ENCODE measurements at places on chromosomes 1 and 21.

DNA sequence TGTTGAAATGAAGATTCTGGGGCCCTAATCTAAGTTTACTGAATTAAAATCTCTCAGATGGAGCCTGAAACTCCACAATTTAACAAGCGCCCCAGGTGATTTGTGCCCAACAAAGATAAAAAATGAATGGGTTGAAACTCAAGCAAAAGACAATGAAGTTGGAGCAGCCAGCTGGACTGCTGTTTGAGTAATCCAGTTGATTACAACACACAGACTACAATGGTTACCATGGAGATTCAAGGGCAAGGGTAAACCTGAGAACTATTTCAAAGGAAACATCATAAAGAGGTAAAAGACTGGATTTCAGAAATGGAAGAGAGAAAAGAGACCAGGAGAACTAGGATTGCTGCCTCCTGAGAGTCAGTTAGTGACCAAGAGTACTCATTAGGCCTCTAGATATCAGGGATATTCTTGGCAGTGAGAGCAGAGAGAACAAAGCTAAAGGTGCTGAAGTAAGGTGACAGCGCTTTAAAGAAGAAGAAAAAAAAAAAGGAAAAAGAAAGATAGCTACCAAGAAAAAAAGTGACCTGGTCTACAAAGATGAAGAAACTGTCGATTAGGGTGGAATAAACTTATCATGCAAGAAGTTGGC, 44.5 kb downstream of the LRRC53 start:
- DNase-seq = no peak

- no peak for DNase-seq
Observed at GRCh38 chr1:174153085-174153824, 6.1 kb upstream of the RABGAP1L start.

DNA sequence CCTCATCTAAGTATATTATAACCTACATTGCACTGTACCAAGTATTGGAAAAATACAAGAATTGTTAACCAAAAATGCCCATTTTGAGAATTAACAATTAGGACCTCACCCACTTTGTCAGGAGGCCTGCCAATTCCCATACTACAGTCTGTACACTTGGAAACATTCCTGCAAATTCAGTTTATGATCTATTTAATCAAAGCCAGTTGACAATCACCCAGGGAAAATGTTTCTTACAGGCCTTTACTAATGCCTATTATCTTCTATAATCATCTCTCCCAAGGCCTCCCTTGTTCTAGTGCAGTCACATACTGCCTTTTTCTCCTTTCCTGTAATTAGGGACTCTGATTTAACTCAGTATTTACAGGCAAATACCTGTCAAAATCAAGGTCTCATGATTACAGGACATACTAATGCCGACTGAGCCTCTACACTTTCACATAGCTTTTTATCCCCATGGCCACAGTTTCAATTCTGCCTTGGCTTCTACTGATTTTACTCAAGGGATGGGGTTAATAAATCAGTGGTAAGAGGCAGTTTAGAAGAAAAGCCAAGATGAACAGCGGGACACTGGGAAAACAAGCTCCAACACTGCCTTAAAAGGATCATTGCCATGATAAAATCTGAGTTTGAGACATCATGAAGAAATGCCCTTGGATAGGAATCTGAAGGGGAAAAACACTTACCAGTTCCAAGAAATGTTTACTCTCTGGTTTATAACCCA, 338.7 kb downstream of the VAV3 start:
- DNase-seq = no peak

DNA sequence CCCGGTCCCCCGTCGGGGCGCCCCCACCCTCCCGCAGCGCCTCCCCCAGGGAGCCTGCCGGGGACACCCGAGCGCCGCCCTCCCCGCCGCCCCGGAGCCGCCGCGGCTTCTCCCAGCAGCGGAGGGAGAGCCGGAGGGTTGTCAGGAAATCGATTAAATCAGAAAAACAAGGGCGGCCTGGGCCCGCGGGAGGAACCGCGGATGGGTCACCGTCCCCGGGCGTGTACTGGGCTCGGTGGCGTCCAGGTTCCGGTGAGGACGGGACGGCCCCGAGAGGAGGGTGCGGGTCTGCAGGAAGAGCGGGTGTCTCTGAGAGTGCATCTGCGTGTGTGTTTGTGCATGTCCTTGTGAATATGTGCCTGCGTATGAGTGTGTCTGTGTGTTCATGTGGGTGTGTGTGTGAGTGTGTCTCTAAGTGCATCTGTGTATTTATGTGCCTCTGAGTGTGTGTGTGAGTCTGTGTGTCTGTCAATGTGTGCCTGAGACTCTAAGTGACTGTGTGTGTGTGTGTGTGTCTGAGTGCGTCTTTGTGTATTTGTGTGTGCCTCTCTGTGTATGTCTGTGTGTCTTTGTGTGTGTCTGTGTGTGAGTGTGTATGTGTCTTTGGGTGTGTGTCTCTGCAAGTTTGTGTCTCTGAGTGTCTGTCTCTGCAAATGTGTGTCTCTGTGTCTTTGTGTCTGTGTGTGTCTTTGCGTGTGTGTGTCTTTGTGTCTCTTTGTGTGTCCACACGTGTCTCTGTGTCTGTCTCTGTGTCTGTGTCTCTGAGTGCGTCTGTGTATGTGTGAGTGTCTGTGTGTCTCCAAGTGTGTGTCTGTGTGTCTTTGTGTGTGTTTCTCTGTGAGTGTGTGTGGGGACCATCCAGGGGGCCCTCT, 1.1 kb downstream of the SPSB1 start:
- no peak for DNase-seq

DNA sequence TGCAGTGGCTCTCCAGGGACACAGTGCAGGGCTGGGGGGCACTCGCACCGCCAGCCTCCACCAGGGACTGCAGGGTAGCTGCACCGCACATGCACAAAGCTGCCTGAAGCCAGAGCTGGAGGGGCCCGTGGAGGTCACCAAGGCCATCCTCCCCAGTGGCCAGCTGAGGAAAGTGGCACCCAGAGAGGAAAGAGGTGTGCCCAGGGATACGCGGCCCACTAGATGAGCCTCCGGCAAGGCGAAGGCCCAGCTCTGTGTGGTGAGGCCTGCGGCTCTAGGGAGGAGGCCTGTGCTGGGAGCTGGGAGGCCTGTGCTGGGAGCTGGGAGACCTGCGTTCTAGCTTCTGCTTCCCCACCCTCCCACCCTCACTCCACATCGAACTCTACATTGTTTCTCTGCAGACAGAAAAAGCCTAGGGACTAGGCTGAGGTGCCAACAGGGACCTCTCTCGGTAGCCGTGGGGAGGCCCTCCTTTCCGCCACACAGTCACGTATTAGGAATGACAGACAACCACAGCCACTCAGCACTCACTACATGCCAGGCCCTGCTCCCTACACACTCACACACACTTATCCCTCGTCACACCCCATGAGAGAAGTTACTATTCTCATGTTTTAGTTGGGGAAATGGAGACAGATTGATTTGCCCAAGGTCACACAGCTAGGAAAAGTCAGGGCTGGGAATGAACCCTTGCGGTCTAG, 921 bp upstream of the ASCL5 start:
- DNase-seq = no peak

DNA sequence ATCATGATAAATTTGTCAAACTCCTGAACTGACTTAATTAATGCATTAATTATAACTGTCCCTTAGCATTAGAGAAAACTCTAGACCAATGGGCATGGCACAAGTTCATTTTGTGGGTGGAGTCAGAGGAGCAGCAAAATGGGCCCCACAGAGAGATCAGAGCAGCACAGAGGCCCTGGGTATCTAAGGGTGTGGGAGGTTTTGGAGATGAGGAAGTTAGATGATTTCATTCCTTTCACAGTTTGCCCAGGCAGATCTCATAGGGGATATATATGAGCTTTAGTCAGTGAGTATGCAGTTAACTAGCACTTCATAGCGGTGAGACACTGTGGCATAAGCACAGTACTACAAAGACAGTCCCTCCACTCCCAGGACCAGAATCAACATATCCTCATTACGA, 117.3 kb downstream of the MAB21L3 start:
- no peak for DNase-seq

GRCh38 chr1:17027403-17027802, 15.7 kb upstream of the ATP13A2 start:
- DNase-seq = no peak

DNA sequence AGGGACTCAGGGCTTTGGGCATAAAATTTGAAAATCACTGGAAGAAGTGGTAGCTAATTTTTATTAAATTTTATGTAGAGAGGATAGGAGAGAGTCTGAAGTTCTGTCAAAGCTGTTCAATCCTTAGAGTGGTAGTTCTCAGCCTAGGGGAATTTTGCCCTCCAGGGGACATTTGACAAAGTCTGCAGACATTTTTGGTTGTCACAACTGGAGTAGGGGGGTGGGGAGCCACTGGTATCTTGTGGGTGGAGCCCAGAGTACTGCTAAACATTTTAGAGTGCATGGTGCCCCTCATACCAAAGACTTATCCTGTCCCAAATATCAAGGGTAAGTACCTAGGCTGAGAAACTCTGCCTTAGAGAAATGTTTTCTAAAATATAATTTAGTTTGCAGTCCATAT, 30.2 kb downstream of the RASAL2 start:
- no peak for DNase-seq

- DNase-seq = no peak
Observed at GRCh38 chr1:6815726-6816125, 30.5 kb downstream of the CAMTA1 start.

DNA sequence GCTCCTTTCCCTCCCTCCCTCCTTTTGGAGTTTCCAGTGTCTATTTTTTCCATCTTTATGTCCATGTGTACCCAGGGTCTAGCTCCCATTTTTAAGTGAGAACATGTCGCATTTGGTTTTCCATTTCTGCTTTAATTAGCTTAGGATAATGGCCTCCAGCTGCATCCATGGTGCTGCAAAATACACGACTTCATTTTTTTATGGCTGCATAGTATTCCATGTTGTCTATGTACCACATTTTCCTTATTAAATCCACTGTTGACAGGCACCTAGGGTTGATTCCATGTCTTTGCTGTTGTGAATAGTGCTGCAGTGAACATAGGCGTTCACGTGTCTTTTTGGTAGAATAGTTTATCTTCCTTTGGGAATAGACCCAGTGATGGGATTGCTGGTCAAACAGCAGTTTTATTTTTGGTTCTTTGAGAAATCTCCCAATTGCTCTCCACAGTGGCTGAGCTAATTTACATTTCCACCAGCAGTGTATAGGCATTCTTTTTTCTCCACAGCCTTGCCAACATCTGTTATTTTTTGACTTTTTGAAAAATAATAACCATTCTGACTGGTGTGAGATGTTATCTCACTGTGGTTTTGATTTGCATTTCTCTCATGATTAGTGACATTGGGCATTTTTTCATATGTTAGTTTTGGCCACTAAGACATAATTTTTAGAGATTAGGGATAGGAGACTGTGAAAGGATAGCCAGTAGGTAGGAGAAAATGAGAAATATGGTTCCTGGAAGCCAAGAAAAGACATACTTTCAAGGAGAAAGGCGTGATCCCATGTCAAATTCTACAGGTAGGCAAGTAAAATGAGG, 50.4 kb downstream of the ADAMTS1 start:
- no peak for DNase-seq

GRCh38 chr21:27572696-27573095, 605.8 kb upstream of the ADAMTS5 start:
- DNase-seq = no peak

GRCh38 chr1:93723733-93724270, 42.2 kb upstream of the BCAR3 start:
- DNase-seq = no peak

DNA sequence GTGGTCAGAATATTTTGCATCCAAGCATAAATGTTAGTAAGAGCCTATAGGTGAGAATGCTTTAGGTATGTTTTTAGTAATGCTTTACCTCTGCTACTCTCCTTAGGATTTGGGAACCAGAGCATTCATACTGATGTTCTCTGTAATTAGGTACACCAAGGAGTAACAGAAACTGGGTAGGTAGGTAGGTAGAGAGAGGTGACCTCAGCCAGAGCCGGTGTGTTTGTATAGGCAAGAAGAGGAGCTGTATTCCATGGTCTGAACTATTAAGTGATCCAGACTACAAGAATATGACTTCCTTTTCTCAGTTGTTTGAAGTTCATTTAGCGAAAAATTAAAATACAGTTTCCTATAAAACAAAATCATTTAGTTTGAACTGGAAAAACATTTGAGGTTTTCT, 108.5 kb downstream of the SDCCAG8 start:
- no peak for DNase-seq

DNA sequence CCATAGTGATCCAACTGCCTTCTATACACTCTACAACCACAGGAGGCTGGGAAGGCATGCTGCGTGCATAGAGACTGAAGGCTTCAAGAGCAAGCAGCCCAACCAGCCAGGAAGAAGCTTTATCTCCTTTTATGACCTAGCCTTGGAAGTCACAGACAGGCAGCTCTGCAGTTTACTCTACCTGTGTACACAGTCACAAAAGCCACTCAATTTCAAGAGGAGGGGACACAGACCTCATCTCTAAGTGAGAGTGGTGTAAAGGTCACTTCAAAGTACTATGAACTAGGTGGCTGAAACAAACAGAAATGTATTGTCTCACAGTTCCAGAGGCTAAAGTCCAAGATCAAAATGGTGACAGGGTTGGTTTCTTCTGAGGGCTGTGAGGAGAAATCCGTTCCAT, 69.6 kb upstream of the GJB5 start:
- DNase-seq = no peak

DNA sequence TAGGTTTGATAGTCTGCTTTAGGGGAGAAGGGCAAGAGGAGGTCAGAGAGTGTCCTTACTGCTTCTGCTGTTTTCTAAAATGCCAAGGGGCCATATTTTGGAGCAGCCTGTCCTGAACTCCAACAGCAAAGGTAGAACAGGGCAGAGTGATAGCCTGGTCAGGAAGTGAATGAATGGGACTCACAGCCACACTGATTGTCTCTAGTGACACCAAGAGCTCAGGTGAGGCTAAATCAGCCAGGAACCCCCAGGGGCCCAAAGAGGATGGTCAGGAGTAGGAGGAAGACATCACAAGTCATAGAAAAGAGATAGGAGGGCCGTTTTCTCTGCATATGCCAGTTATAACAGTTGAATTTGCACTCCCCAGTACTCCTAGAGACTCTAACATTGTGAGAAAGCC, 97.4 kb upstream of the DUSP10 start:
- DNase-seq = no peak

DNA sequence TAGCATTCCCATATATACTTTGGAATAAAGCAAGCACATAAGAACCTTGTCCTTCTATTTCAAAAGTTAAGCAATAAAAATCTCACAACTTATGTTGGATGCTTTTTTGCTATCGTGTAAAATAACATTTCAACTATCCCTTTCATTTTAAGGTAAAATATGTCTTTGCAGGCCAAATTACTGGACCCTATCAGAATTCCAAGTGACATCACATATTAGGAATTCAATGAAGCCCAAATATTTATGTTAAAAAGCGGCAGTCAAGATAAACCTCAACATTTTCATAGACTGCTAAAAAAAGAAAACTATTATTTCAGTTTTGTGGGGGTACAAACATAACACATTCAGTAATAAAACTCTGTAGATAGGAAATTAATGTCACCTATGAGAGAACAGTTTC, 252.0 kb downstream of the KCTD3 start:
- no peak for DNase-seq

All from stimulated activated naive CD8-positive, alpha-beta T cell treated with anti-CD3 and anti-CD28 coated beads, Interleukin-15, amount 100 ng/mL, for 72 hours (primary cell).